ENCODE measurements at places on chromosomes 7 and 10.
A peak's percentile ranks its signal among the peaks of the same experiment; 100 is the strongest.

GRCh38 chr10:53325066-53325465 lies 552.5 kb upstream of the MBL2 start:
- no peak for DNase-seq

GRCh38 chr10:127908106-127908958 lies 1.4 kb downstream of the PTPRE start:
- peak; percentile 42 for DNase-seq

- no peak for DNase-seq
Measured at GRCh38 chr7:14590206-14590605, 312.3 kb downstream of the DGKB start.

GRCh38 chr7:69749994-69750393 lies 151.7 kb downstream of the AUTS2 start:
- DNase-seq, result no peak

DNA sequence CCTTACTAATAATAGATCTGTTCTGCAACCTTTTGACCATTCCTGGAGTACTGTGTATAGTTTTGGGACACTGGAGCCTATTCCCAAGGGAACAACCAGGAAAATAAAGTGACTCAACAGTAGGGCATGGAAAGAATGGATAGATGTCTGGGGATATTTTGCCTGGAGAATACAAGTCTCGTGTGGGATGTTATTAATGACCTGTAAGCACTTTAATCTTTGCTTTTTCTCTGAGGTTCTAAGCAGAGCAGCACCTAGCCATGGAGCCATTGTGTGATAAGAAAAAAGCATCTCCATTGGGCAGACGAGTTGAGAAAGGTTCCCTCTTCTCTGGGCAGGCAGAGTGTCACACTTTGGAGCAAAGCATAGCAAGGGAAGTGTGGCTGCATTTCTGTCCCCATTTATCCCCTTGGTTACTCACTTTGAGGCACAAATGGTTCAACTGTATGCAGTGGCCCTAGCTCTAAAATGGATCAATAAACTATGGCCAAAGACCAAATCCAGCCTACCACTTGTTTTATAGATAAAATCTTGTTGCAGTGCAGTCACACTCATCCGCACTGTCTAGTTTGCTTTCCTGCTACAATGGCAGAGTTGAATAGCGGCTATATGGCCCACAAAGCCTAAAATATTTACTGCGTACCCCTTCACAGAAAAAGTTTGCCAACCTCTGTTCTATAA lies 21.0 kb upstream of the CCDC71L start:
- DNase-seq, result no peak

DNA sequence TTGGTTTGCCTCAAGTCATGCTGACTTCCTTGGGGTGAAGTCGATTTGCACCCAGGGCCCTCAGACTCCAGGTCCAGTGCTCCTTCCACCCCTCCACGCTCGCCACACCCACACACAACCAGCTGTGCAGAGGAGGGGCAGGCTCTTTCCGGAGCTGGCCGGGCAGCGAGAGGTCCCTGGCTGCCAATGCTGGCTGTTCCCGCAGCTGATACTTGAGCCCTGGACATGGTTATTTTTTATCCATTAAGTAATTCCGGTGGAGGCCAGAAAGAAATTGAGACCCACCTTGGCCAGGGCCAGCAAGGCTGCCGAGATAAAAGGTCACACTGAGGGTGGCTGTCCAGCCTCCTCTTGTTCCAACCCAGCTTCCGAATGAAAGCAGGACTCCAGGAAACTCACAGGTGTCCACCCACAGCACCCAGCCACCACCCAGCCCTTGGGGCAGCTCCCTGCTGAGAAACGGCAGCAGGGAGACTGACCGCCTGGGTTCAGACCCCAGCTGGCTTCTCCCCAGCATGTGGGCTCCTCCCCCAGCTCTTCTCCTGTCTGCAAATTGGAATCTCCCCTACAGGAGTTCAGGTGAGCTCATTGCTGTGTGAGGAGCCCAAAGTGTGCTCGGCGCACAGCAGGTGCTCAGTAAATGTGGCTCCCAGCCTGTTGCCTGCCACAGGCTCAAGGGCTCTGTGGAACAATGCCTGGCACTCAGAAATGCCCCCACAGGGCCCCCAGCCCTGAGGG lies 77.8 kb downstream of the PDGFA start:
- DNase-seq, result no peak

- DNase-seq, result no peak
Measured at GRCh38 chr7:37675749-37676148, 7.8 kb upstream of the GPR141 start.
